Endothelial cell (in vitro differentiated cells): ENCODE measurements at places on chromosomes 5 and 9. TPM values are rescaled to one million over a fixed set of nuclear protein-coding genes. Genes with fewer than 3 reads are reported as not detected.

Gene IRF1
- 7.1 TPM for total RNA-seq

Gene GGTA1
- total RNA-seq, result 19.7 TPM

Gene TXNDC8
- total RNA-seq, result not detected

Gene NMUR2
- total RNA-seq, result not detected

Gene GNE
- total RNA-seq, result 12.0 TPM

Gene TSSK1B
- not detected for total RNA-seq

GRCh38 chr5:124000538-124000937, 488.6 kb downstream of the CSNK1G3 start:
- DNase-seq, result no peak

GRCh38 chr5:91521334-91521733, 138.2 kb upstream of the ARRDC3 start:
- DNase-seq, result no peak

- no peak for DNase-seq
These were observed 3.1 kb upstream of the GNPDA1 start for GRCh38 chr5:142015781-142016533.

DNA sequence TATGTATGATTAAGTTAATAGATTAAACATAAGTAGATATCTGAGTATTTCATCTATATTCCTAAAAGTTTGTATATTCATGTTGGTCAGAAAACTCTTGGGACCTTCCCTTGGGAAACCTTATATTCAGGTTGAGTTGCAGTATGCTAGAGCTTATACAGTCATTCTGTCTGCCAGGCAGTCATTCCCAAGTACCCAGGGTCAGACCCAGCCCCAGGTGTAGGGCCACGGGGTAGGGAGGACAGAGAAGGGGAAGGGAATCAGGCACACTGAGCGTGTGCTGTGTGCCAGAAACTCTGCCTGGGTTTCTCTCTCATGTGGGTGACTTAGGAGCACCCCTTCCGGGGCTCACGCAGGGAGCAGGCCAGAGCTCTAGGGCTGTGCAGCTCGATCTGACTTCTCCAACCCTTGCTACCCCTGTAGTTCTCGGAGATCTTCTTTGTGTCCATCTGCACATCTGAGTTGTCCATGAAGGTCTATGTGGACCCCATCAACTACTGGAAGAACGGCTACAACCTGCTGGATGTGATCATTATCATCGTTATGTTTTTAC, 28.2 kb downstream of the CATSPER3 start:
- no peak for DNase-seq

DNA sequence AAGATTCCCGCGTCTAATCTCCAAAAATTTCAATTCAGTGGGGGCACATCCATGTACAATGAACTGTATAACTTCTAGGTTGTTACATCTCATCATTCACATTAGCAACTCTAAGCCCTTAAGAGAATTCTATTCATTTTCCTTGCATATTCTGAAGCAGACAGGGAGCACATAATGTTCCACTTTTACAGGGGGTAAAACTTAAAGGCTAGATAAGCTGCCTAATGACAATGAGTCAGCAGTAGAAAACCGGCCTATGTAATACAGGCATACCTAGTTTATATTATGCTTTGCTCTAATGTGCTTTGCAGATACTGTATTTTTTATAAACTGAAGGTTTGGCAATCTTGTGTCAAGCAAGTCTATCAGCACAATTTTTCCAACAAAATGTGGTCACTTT, 40.4 kb downstream of the PTAR1 start:
- no peak for DNase-seq

DNA sequence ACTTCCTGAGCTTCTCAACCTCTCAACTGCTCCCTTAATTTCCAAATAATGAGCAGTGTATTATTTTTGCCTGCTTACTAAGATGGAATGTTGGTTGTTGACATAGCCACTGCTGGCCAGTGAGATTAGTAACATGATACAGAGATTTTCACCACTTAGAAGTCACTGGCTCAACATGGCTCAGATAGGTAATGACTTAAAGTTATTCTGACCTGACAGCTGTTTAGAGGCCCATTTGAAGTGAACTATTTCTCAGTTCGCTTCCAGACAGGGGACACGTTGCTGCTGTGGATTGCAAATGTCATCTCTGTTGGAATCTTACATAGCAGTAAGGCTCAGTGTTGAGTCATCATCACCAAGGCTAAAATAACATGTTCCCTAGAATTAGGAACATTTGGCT, 490.2 kb downstream of the TLE4 start:
- DNase-seq, result no peak

GRCh38 chr9:105290418-105290817, 46.0 kb downstream of the SLC44A1 start:
- no peak for DNase-seq

DNA sequence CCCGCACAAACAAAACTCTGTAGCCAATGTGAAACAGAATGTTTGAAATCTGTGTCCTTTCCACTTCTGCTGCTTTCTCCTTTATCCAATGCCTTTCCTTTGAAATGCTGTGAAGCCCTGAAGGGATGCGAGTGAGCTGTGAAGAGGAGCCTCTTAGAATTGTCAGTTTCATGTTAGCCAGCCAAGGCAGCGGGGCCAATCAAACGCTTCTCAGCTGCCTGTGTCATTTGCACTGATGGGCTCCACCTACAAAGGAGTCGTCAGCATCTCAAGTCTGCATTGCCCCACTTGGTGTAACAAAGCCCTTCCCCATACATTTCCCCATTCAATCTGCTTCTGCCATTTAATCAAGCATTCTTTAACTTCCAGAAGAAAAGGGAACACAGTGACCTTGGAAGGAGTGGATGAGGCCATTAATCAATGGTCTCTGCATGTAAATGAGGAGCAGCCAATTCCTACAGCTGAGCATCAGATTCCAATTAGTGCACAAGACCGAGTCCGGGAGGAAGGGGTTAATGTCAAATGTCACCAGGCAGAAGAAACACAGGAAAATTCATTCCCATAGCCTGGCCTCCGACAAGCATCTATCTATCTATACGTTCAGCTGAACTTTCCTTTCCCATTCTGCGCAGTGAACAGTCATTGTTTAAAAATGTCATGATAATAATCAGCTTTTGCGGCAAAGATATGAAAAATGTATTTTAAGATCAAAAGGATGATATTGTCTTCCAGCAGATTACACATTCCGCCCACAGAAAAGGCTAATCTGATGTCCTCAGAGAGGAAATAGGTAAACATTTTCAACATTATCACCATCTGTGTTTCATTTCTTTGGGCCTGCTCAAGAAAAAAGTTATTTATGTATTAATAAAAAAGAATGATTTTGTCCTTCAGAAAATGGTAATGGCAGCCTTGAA, 154.6 kb downstream of the FSTL4 start:
- no peak for DNase-seq

GRCh38 chr5:176425138-176425537, 8.8 kb upstream of the CLTB start:
- no peak for DNase-seq

DNA sequence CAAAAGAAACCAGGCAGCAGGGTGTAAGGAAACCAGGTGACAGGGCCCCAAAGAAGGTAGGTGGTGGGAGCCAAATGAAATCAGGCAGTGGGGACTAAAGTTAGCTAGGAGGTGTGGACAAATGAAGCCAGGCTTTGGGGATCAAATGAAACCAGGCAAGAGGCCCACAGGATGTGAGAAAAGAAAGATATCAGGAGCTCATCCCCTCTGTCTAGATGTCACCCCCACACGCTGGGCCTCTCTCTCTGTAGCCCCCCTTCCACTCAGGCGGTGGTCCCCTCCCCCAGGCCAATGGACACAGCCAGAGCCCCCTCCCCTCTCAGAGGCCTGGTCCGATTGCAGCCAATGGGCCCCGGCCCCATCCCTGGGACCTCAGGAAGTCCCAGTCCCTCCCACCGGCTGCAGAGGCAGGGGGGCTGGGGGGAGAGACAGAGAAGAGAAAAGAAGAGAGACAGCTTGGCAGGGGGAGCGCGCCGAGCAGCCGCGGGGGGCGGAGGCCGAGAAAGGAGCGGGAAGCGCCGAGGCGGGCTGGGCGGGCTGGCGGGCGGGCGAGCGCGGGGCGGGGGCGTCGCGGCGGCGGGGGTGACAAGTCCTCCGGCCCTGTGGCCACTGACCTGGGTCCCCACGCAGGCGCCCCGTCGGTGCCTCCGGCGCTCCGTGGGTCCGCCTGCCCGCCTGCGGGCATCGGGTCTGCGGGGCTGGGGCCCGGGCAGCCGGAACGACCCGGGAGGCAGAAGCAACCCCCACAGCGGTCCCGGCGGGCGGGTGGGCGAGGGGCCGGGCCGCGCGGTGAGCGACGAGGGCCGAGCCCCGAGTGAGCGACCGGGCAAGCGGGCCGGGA, 11.9 kb downstream of the CNTFR start:
- DNase-seq, result no peak

DNA sequence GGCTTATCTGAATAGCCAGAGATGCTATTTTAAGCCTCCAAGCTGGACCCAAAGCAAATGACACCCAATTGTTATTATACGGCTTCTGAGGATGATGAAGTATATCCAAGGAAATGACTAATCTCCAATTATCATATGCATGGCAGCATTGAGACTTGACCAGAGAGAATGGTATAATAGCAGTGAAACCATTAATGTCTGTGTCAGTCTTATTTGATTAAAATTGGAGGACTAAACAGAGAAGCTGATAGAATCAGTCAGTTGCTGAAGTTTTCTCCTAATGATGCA, 200.5 kb downstream of the EFNA5 start:
- DNase-seq, result no peak

DNA sequence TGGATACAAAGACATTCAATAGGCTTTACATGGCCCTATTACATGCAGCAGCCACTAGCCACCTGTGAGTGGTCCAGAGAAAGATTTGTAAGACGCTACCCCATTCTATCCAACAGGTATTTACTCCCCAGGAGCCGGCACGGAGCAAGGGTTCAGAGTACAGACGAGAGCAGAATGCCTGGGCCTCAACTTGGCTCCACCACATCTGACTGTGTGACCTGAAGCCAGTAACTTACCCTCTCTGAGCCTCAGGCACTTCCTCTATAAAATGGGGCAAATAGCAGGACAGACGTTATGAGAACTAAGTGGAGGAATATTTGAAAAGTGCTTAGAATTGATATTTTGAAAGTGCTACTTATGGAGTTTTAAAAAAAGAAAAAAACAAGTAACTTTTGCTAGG, 100.0 kb downstream of the TLE1 start:
- DNase-seq, result no peak

DNA sequence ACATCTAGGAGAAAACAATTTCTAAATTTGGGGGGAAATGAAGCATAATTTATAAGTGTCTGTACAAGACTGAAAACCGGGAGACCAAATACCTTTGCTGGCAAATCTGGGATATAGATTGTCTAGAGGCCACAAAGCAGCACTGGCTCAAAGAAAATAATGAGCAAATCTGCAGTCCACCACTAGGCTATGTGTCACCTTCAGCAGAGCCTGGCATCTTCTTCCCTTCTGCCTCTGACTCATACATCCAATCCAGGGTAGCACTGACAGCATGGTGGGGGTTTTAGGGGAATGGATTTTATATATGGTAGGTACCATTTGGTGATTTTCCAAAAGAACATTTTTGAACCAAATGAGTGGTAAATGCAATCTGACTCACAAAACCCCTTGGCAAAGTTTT, 12.8 kb downstream of the FAM81B start:
- no peak for DNase-seq

GRCh38 chr9:88923092-88923491, 68.2 kb upstream of the S1PR3 start:
- no peak for DNase-seq

GRCh38 chr5:84227236-84227635, 157.4 kb downstream of the EDIL3 start:
- DNase-seq, result no peak

DNA sequence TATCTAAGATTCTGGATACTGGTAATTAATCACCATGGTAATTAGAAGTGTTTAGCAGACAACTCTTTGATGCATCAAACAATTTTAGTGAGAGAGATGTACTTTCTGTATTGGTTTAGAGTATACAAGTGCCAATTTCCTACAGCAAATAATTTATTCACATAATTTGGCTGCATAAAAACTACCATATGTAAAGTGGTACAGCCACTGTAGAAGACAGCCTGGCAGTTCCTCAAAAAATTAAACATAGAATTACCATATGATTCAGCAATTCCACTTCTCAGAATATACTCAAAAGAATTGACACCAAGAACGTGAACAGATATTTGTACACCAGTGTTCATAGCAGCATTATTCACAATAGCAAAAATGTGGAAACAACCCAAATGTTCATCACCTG, 36.2 kb downstream of the PHAX start:
- DNase-seq, result no peak

GRCh38 chr5:41335596-41336181, 122.4 kb upstream of the C6 start:
- DNase-seq, result no peak

GRCh38 chr9:87569008-87569509, 71.4 kb downstream of the DAPK1 start:
- DNase-seq, result no peak
